ENCODE measurements at places on chromosomes 2 and 18.

DNA sequence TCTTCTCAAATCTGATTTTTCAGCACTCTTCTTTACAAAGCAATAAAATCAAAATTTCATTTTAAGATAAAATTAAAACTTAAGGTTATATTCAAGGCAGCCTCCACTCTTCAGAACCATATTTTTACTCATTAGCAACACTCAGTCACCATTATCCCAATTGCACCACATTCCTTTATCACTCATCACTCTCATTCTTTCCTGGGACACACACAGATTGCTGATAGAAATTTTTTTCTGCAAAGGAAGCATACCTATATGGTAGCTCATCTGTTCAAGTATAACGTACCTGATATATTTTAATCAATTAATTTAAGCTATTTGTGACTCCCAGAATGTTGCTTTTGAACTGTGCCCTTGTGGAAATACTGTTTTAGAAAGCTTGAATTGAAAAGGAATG, 1559.3 kb upstream of the ZEB2 start:
- DNase-seq, result no peak

GRCh38 chr2:72864500-72864899, 22.7 kb upstream of the SPR start:
- DNase-seq, result no peak

GRCh38 chr18:62045316-62045715, 141.5 kb downstream of the PIGN start:
- no peak for DNase-seq

DNA sequence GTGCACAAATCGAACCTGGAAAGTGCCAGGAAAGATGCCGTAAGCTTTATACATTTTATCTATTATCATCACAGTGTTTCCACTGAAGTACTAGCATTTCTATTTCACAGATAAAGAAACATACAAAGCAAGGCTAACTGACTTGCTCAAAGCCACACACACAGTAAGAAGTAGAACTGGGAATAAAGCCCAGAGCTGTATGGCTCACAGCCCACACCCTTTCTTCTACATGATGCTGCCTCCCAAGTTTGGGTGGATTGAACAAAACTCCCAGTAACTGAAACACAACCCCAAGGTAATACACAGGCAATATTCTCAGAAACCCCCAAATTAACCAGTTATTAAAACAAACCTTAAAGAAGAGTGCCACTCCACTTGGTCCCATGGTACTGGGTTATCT, 11.2 kb downstream of the SAP130 start:
- no peak for DNase-seq

- DNase-seq, result no peak
Observed at GRCh38 chr2:64766841-64767669, 113.3 kb upstream of the SERTAD2 start.

GRCh38 chr2:206800506-206801417, 35.4 kb downstream of the FASTKD2 start:
- peak; percentile 21 for DNase-seq

DNA sequence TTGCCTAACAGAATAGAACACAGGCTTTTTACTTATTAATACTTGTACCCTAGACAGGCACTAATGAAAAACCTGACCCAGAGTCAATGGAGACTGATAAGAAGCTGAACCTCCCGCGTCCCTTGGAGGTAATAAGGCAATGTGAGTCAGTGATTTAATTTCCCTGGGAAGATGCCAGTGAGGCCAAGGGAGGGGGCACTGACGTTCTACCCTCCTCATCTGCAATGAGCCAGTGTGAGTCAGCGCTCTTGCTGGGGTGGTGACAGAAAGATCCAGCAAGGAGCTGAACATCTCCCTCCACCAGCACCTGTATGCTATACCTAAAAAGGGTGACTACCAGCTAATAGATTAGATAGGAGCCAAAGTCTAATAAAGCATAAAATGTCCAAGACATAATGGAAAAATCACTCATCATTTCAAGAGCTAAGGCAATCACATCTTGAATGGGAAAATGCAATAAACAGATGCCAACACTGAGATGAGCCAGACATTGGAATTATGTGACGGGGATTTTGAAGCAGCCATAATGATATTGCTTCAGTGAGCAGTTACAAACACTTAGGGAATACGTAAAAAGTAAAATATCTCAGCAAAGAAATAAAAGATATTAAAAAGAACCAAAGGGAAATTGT, 116.9 kb downstream of the TPGS2 start:
- no peak for DNase-seq

Data from stimulated activated CD4-positive, alpha-beta T cell treated with anti-CD3 and anti-CD28 coated beads, Interleukin-1b, Interleukin-23, amount 100 ng/mL, for 1 hour (primary cell).